ENCODE measurements at places on chromosomes 4 and X.

DNA sequence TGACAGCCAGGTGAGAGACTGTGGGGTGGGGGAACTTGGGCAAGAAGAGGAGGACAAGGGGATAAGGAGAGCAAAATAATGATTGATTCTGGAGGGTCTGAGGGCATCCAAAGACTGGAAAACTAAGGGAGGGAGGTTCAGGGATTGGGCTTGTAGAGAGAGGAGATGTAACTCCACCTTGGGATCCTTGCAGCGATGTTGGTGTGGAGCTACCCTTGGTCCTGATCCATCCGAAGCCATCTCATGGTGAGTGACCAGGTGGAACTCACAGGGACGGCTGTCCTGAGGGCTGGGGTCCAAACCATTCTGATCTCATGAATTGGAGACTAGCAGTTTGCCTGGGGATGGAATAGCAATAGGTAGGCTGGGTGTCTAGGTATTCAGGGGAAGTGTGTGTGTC is 1.4 kb upstream of the RAB41 start:
- no peak for DNase-seq

DNA sequence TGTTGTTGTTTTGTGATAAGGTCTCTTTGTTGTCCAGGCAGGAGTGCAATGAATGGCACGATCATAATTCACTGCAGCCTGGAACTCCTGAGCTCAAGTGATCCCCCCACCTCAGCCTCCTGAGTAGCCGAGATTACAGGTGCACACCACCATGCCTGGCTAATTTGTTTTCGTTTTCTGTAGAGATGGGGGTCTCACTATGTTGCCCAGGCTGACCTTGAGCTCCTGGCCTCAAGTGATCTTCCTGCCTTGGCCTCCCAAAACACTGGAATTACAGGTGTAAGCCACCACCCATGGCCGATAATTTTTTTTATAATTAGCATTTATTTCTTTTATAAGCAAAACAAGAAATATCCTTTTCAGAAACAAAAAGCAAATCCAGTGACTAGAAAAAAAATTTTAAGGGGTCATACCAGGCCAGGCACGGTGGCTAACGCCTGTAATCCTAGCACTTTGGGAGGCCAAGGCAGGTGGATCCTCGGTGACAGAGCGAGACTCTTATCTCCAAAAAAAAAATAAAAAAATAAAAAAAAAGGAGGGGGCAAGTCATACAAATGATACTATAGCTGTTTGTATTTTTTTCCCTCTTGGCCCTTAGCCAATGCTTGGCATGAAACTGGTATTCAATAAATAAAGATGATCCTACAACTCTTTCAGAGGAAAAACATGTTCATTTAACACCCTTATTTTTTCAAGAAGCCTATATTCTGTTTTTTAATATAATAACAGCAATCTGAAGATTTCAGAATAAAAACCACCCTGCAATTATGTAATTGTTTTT is 3.4 kb downstream of the PLAC8 start:
- DNase-seq: no peak

DNA sequence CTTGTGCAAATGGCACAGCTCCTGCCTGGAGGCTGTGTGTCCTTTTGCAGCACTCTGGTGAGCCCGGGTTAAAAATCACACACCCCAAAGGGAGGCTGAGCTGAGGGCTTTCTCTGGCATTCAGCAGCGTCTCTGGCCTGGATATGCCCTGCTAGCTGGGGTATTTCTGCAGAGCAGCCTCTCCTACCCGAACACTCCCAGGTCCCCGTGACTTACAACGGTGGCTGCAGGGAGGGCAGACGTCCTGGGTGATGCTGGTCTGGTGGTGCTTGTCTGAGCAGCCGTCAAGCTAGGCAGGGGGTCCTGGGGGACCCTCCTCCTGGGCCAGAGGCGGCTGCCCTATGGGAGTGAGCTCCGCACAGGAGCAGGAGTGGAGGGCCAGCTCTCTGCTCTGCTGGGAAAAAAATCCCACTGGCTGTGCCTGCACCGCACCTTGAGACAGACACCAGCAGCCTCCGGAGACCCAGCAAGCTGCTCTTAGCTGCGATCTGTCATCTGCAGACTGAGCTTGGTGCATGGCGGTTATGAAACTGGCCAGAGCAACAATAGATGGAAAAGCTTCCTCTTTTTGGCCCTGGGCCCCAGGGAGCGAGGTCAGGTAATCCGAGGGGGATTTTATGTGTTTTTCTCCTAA is 41.3 kb upstream of the ASMTL start:
- DNase-seq: no peak

- no peak for DNase-seq
Observed at GRCh38 chr4:147542229-147542990, 61.5 kb downstream of the EDNRA start.

DNA sequence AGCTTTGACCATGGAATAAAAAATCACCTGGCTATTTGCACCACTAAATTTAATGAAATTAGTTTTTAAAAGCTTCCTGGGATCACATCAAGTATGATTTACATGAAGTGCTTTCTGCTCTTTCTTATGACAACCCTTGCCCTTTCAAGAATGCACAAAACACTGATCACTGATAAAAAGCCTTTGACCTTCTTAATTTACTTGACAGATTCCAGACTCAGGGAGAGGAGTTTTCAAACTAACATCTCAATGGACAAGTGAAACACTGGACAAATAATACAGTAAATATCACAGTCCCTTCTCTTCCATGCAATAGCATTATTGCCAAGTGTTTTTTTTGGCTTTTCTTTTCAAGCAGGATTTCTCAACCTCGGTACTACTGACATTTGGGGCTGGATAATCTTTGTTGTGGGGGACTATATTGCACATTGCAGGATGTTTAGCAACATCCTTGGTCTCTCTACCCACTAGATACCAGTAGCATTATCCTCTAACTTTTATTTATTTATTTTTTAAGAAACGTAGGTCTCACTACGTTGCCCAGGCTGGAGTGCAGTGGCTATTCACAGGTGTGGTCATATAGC is 86.3 kb downstream of the ZNF827 start:
- DNase-seq: no peak

- no peak for DNase-seq
Observed at GRCh38 chr4:117084866-117085701, at the start of gene TRAM1L1. Gene TRAM1L1, minus strand, starts transcription at chr4:117085576. Its CDS starts 183 bp downstream, at chr4:117085393.

DNA sequence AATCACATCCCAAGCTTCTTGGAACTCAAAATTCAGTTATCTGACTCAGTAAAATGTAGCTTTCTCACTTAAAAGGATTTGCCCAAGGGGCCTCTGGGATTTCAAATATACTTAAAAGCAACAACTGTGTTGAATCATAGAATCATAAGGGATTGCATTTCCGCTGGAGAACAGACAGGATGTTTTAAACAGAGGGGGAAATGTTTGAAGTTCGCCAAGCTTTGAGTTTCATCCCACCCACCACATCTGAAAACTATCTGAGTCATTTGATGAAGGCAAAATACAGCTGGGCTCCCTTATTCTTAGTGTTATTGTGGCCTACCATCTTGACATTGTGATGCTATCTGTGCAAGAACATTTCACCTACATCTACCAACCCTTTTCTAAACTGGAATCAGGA is 73.5 kb downstream of the PPP1R2C start:
- DNase-seq: no peak

DNA sequence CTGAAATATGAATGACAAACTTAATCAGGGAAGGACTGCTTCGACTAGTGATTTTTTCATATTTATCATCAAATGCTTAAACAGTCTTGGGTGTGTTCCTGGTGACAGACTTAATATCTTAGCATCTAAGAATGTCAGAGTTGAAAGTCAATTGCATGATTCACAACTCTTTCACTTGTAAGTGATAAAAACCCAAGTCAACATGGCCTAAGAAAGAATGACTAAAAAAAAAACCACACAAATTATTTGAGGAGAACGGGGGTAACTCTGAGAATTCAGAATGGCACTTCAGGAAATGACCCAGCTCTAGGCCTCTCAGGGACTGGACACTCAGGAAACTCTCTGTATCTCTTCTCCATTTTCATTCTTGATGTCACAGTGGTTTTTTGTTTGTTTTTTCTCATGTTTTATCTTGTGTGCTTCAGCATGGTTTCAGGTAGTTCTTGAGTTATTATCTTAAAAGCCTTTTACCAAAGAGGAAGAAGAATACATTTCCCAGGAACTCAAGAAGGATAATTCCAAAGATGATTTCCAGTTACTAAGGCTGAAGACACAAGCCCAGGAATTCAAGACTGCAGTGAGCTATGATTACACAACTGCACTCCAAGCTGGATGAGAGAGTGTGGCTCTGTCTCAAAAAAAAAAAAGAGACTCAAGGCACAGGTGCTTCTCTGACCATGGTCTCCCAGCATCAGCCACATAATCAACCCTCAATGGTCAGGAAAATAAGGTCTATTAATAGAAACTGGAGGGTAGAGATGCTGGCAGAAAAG is 1697.8 kb upstream of the IGFBP7 start:
- no peak for DNase-seq
